ENCODE measurements at places on chromosomes 3 and 15.
A peak's percentile ranks its signal among the peaks of the same experiment; 100 is the strongest.

- no peak for DNase-seq
Measured at GRCh38 chr15:79989682-79990081, 18.7 kb upstream of the BCL2A1 start.

DNA sequence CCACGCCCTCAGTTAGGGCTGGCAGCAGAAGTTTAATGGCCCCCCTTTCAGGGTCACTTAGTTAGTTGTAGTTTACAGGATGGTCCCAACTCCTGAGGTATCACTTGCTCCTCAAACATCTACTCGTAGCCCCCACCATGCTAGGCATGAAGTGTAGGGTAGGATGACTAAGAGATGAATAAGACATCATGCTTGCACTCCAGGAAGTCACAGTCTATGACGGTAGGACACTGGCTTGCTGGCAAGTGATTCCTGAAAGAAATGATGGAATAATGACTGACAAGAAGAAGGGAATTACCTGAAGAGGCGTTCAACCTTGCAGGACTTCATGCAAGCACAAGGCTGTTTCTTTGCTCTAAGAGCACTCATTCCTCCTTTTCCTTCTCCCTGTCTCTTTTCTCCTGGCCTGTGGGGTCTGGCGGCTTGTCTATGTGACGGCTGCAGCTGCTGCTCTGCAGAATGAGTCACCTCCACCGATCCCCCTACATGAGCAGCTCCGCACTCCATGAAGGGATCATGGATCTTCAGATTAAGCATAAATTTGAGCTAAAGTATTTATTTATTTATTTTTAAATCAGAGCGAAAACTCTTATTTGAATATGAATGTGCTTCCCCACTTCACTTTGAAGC lies 82.9 kb upstream of the BOC start:
- DNase-seq, result no peak

DNA sequence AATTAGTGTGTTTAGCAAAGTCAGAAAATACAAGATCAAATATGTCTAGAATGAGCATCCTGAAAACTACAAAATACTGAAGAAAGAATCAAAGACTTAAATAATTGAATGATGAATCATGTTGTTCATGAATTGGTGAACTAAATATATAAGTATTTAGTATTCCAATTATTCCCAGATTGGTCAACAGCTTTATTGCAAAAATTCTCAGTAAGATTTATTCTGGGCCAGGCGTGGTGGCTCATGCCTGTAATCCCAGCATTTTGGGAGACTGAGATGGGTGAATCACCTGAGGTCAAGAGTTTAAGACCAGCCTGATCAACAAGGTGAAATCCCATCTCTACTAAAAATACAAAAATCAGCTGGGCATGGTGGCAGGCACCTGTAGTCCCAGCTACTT lies 250.0 kb upstream of the NECTIN3 start:
- DNase-seq, result no peak

DNA sequence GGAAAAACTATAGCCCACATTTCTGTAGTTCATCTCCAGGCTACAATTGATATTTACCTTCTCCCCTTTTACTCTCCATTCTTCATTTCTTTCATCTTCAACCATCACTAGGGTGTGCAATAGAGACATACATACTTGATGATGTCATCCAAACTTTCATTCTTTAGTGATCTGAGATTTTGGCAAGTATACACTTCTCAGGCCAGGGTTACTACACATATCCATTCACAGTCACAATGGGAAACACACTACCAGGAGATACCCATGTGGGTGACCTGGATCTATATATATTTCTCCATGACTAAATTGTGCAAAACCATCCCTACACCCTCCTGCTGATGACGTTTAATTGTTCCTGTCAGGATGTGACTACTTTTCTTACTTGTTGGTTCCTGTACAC lies 769.5 kb upstream of the DPPA4 start:
- no peak for DNase-seq

DNA sequence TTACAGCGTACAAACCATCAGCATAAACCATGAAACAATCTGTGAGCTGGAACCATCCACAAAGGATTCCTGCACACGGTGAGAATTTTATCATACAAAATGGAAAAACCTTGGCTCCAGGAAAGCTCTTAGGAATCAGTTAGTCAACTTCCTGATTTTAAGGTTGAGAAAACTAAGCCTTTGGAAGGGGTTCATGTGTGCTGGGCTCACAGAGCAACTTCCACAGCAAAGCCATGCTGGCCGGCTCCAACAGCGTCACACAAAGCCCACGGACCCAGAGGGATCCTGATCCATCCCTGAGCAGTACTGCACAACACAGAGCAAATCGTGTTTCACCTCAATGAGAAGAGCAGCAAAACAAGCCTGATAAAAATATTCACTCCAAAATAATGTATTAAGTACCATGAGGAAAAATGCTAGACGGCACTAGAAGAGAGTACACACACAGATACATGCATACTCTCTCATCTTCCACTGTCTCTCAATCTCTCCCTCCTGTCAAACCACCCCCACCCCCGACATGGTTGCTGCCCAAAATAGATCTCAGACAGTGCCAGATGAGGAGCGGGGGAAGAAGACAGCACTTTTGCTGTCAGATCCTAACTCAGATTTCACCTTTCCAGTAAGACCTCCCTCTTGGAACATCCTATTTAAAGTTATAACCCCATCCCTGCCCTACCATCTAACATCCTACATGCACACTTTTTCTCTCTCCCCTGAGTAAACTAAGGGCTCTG lies 58.6 kb downstream of the MB21D2 start:
- no peak for DNase-seq

- DNase-seq, result no peak
Measured at GRCh38 chr3:18752273-18752934, 327.3 kb upstream of the SATB1 start.

DNA sequence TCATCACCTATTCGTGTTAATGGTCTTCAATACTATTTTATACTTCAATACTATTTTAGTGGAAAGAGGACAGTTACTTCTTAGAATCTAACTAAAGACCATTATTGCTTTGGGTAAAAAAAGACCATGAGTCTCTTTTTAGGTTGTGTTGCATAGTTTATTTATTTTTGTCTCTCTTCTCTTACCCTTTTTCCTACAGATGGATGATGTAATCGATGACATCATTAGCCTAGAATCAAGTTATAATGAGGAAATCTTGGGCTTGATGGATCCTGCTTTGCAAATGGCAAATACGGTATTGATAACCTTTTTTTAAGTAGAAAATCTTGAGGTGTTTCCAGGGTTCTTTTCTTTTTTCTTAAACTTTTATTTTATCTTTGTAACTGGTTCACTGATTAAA lies 58.5 kb upstream of the SAMMSON start:
- no peak for DNase-seq

- no peak for DNase-seq
Measured at GRCh38 chr3:195698325-195698646, 22.5 kb upstream of the MUC20 start.

DNA sequence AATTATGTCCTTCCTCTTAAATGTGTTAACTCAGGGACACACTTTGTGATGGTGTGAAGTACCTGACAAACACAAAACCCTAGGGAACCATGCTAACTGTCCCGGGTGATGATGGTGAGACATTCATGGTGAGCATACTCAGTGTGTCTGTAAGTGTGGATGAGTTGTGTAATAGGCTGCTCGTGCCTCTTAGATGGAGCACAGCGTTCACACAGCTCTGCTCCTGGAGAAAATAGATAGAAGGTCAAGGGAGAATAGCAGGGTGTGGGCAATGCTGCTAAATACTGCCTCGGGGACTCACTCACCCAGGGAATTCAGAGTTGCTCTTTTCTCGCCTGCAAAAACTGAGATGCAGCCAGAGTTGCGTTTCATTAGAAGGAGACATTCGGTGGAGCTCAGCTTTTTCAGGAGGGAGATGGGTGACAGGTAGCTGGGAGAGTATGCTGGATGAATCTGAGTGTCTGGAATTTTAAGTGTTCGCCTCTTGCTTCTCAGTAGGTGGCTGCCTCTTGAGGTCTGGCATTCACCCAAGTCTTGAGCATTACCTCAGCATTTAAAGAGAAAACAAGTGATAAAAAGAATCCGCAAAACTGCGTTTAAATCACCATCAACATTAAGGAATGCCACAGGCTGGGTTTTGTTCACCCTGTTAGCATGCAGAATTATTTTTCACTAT lies 813.2 kb downstream of the AGBL1 start:
- no peak for DNase-seq

- DNase-seq, result no peak
Measured at GRCh38 chr3:179189759-179190158, 41.6 kb downstream of the PIK3CA start.

GRCh38 chr15:46304321-46304720 lies 669.5 kb downstream of the SQOR start:
- DNase-seq, result no peak

DNA sequence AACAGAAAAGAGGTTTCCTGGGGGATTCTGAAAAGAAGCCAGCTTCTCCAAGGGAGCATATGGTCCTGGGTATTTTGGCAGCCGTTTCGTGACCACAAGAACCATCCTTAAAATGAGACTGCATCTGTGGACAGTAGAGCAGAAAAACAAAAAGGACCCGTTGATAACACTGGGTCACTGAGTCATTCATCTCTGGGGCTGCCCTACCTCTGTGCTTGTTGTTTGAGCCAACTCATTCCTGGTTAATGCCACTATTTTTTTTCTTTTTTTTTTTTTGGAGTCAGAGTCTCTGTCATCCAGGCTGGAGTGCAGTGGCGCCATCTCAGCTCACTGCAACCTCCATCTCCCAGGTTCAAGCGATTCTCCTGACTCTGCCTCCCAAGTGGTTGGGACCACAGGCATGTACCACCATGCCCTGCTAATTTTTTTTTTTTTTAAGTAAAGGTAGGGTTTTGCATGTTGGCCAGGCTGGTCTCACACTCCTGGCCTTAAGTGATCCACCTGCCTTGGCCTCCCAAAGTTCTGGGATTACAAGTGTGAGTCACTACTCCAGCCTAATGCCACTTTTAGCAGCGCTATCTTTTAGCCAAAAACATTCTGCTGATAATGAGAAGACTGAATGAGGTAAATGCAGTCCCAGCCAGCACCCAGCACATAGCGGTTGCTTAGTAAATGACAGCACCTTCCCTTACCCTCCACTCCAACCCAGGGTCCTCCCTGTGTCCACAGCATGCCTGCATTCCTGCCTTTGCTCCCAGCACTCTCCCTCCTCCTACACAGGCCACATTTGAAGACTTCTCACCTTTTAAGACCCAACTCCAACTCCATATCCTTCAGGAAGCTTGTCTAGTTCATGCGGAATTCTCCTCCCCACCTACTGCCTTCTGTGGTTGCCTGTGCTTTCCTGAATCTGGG lies 9.1 kb upstream of the ISL2 start:
- DNase-seq, result no peak

DNA sequence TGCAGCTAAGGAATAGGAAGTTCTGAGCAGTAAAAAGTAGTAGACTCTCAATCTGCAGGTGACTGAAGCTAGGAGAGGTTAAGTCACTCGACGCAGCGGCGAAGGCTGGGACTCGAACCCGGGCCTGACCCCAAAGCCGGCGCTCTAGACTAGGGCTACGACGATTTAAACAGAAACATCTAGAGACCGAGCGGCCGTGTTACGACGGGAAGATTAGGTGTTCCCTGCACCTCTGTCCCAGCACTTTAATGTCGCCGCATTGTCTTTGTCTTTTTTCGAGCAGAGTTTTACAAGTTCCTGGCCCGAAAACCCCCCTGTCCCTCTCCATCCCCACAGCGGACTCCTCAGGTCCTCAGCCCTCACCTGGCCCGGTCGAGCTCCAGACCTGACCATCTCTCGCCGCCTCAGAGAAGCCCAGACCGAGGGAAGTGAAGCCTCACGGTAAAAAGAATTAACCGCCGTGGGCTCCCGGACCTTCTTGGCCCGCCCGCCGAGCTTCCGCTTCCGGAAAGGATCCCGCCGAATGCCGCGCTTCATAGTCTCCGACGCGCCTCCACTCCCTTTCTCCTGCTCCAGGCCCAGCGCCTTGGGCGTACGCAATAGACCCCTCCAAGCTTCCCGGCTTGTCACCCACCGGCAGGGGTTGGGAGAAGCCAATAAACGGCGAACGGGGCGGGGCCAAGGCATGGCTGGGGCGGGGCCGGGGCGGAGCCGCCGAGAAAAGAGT lies at the start of gene CCDC14:
Gene CCDC14, minus strand, starts transcription at position 449 of the 727 bp plus-strand sequence. Its CDS starts 56 bp downstream, at position 393.
- peak; percentile 64 for DNase-seq

- no peak for DNase-seq
Measured at GRCh38 chr3:197791892-197792647, 1.0 kb downstream of the LRCH3 start.

- DNase-seq, result no peak
Measured at GRCh38 chr3:152202976-152203626, 65.6 kb upstream of the MBNL1 start.

DNA sequence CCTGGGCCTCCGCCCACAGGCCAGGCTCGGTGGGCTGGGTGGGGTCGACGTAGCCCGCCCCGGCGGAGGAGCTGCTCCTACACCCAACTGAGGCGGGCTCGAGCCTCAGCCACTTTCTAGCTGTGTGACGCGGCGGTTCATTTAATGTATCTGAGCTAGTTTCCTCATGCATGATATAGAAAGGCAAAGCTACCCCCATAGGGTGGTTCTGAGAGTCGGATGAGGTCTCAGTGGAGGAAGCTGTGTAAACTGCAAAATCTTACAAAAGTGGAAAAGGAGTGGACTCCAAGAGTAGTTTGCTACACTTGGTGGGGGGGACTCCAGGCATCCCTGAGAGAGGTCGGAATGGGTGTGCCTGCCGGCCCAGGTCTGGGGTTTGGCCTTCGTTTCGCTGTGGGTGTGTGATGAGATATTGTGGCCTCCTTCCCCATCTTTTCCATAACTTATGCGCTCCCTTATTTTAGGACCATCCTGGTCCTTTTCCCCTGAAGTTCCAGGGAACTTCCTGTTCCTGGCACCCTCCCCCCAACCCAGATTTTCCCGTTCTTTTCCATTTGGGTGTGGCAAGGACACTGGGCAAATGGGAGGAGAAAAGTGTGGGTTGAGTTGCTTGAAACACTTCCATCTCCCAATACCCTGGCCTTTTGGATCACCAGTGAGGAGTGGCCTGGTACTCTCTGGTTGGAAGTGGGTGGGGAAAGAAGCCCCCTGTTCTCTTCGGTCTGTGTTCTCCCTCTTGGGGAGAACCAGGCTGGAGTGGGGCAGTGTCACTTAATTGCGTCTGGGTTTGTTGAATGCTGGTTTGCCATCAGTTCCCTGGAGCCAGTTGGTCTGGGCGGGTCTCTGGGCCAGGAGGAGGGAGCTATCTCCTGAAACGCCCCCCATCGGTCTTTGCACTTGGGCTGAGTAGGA lies 1.1 kb downstream of the PDIA5 start:
- DNase-seq, result no peak
